ENCODE measurements at places on chromosomes 16 and 17.

GRCh38 chr17:57552114-57552624, 192.9 kb downstream of the CCDC182 start:
- no peak for DNase-seq

- DNase-seq = no peak
Observed at GRCh38 chr16:67430504-67430976, 381 bp upstream of the HSD11B2 start.

GRCh38 chr16:56121156-56121500, 70.2 kb upstream of the GNAO1 start:
- DNase-seq = no peak

GRCh38 chr17:70987867-70988340, 818.6 kb downstream of the KCNJ2 start:
- DNase-seq = no peak

DNA sequence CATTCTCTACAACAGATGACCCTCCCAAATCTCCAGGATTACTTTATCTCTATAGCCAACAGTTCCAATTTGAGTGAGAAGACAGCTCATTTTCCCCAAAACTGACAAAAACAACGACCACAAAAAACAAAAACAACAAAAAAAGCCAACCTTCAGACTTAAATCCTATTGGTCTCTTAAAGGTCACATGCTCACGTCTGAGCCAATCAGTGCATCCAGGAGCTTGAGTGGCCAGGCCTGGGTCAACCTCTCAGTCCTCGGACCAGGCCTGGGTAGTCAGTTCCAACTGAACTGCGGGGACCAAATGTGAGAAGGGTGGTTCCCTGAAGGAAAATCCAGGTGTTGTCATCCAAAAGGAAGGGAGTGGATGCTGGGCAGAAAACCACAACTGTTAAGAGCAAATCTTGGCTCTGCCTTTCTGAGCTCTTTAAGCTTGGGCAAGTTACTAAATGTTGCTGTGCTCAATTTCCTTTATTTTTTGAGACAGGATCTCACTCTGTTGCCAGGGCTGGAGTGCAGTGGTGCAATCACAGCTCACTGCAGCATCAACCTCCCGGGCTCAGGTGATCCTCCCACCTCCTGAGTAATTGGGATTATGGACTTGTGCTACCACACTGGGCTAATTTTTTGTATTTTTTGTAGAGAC, 43.0 kb upstream of the MSI2 start:
- no peak for DNase-seq

GRCh38 chr17:48241131-48241591, 133.6 kb downstream of the SNX11 start:
- no peak for DNase-seq
